Central memory CD8-positive, alpha-beta T cell (primary cell): ENCODE measurements at places on chromosomes 5 and 9.

- no peak for DNase-seq
Measured at GRCh38 chr5:65910711-65911110, 15.7 kb upstream of the ERBIN start.

DNA sequence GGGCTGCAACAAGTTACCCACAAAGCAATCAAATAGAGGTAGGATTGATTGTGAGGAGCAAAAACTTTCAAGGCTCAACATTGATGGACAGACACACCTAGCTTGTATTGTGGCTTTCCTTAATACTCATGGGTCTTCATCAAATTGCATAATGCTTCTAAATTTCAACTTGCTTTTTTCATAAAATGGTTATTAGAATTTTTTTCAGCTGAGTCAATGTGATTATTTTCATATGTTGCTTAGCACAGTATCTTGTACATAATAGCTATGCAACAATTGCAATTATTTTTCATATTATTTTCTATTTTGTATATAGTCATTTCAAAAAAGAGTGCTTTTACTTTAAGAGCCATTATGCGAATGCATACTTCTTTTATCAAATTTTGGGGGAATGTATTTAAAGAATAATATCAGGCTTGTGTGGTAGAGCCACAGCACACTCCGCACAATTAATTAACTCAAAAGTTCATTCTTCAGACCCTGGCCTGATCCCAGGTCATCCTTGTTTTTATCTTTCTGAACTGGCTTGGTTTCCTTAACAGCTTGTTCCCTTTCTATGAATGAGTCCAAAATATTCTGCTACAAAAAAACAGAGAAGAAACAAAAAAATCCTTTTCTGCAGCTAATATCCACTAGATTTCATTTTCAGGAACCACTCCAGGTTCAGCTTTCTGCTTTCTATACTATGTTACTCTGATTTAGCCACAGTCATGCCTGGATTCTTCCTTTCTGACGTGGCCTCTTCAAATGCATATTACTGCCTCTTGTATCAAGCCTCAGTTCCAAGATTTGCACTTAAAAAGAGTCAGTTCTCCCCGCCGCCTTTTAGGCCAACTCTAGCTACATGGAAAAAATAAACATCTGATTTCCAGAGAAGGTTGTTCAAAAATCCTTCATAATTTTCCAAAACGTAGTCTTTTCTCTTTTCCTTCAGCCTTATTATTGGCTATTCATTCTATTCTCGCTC is 45.3 kb upstream of the CDH9 start:
- DNase-seq: no peak

DNA sequence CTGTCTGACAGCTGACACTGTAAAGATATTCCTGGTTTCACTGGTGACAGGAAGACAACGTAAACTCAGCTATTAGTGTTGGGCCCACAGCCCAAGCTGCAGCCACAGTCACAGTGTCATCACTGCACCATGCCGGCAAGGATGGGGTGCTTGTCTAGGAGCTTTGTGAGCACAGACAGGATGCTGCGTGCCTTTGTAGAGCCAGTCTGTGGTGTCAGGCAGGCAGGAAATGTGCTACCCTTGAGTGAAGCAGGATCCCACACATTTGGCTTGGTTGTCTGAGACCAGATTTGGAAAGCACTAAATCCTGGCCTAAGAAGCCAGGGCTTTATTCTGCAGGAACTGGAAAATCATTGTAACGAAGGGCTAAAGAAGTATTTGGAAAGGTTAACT is 121.6 kb upstream of the ADAMTS16 start:
- no peak for DNase-seq

- DNase-seq: no peak
Measured at GRCh38 chr5:176895831-176896230, 3.3 kb downstream of the HK3 start.

GRCh38 chr9:126695186-126695585 is 81.5 kb downstream of the LMX1B start:
- DNase-seq: no peak
